ENCODE measurements at places on chromosomes 6 and 20.

DNA sequence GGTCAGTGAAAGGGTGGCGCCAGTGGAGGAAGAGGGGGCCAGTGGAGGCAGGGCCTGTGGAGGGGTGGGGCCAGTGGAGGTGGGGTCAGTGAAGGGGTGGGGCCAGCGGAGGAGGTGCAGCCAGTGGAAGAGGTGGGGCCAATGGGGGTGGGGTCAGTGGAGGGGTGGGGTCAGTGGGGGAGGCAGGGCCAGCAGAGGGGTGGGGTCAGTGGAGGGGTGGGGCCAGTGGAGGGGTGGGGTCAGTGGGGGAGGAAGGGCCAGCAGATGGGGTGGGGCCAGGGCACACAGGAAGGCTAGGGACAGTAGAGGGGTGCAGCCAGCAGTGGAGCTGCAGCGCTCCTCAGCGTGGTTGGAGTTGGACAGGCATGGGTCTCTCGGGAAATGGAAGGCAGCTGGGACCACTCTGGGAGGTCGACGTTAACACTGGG lies 18.7 kb downstream of the ADRM1 start:
- no peak for DNase-seq

GRCh38 chr6:71414486-71414885 lies 125.9 kb downstream of the OGFRL1 start:
- DNase-seq, result no peak

GRCh38 chr6:144741659-144742058 lies 456.5 kb downstream of the UTRN start:
- no peak for DNase-seq

DNA sequence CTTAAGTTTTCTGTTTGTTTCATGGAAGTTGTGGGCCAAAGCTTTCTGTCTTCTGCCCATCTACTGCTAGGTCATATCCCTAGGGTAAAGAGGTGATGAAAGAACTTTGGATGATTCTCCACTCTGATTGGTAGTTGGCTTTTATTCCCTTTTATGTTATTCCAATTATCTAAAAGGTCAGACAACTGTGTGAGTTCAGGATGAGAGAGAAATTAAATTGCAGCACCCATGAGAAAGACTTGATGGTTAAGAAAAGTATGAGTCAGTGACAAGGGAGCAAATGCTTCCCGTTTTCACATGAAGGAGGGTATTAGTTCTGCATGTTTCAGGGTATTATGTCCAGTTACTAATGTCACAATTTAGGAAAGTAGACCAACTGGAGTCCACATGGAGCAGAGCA lies 136.3 kb downstream of the CD109 start:
- DNase-seq, result no peak

- no peak for DNase-seq
These were observed 22.0 kb upstream of the L3MBTL3 start for GRCh38 chr6:129996387-129996786.

DNA sequence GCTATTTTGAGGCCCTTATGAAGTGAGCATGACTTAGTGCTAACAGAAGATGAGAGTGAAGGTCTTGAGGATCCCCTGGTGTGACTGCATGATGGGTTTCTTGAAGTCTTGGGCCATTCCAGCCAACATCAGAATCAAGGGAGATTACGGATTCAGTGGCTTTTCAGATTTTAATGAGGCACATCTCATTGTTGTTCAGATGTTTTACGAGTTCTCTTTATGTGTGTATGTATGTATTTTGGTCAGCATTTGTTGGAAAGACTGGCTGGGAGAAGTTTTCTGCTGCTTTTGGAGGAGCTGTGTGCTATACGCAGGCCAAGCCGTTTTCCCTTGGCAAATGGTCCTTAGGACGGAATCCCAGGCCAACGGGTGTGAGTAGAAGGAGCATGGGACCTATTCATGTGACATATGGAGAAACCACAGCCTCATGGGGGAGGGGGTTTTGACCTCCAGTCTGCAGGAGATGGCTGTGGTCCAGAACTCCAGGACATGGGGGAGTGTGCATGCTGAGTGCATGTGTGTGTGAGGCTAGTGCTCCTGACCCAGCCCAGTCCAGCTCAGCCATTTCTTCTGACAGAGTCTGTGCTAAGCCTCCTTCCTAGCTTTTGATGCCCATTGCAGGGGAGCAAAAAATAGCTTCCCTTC lies 35.3 kb downstream of the CHMP4B start:
- DNase-seq, result no peak

DNA sequence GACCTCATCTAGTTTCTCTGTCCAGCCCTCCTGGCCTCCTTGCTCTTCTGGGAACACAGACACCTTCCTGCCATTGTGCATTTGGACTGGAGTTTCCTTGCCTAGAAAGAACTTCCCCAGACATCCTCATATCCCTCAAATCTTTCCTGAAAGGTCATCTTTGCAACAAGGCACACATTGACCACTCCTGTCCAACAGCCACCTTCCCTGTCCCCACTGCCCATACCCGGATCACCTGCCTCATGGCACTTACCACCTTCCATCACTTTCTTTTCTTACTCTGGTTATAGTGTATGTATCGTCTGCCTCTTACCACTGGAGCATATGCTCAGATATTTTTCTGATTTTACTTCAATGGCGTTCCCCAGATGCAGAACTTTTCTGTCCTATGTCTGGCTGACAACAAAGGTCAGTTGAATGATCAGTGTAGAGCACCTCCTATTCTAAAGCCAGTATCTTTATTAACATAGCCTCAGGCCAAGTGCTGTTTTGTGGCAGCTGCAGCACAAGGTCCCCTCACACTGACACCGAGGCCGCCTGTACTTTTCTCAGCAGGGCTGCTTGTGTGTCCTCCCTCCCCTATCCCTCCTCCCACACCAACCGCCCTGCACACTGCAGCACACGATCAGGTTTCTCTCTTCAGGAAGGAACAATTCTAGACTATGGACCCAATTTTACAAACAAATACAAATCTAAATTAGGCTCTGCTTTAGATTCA lies 4.1 kb downstream of the HLA-C start:
- no peak for DNase-seq

DNA sequence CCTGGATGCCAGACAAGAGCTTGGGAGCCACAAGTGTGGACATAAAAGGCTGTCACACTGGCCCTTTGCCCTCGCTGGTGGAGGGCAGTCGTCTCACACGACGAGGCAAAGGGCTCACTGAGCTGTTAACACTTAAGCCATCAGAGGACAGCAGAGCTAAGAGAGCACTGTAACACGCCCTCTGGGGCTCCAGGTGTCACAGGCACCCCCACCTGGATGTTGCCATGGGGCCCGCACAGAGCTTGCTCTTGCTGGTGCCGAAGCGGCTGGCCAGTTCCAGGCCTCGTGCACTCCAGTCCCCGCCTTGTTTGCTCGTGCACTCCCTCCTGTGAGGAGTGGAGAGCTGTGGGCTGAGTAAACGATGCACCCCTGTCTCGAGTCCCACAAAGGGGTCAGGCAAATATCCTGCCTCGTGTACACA lies 37.4 kb downstream of the SLC35D3 start:
- DNase-seq, result no peak

All from activated CD8-positive, alpha-beta memory T cell treated with anti-CD3 and anti-CD28 coated beads for 4 hours (primary cell).